Activated CD4-positive, alpha-beta memory T cell treated with anti-CD3 and anti-CD28 coated beads, Interleukin-2, amount 10 ng/mL, durations not matched to agents 7 days and 5 days (primary cell): ENCODE measurements at places on chromosomes 11 and 22. TPM values are rescaled to one million over a fixed set of nuclear protein-coding genes. Genes with fewer than 3 reads are reported as not detected.

The METTL15 gene
- total RNA-seq: 12.3 TPM

DNA sequence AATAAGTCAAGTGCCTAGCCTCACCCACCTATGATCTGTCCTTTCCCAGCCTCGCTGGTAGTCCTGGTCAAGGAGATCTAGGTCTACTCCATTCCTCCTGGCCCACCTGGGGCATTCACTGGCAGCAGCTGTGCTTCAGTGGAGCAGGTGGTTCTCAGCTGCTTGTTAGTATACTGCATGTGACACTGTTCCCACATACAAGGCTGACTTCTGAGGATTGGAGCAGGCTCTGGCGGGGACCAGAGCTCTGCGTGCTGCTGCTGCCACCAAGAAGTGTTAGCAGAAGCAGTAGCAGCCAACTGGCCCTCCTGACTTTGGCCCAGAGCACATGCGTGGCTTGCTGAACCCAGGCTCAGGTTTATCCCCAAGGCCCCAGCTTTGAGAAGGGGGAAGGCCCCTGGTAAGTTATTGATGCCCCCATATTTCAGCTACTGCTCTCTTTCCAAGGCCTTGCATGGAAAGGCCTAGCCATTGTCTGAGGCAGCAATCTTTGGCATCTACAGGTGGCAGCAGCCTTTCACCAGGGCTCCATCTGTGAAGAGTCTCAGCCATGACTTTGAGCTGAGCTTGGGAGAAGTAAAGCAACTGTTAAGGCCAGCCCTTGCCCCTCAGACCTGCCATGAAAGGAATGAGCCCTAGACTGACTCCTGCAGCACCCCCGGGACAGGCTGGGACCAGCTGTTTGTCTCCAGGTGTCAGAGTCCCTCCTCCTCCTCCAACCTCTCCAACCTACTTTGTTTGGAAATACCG lies 26.5 kb downstream of the ARHGAP1 start:
- no peak for DNase-seq

DNA sequence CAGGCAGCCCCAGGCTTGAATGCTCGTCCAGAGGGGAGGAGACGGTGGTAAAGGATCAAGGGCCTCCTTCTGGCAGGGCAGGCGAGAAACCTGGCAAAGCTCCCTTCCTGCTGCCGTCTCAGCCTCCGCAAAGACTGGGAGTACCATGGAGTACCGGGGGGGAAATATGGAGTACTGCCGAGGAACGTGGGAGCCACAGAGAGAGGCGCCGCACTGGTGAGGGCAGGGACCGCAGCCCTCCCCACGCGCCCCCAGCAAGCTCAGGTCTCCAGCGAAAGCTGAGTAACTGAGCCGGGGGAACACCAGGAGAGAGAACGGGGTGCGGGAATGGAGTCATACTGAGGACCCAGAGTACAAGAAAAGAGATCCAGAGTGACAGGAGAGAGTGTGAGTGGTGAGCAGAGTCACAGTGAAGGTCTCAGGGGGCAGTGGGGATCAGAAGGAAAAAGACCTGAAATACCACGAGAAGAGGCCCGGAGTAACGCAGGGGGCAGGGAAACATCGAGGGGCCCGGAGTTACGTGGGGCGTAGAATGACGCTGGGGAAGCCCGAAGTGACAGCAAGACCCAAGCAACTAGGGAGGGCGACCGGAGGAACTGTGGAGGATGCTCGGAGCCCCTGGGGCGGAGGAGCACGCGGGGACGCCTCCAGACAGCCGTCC lies 740 bp downstream of the EML3 start:
- no peak for DNase-seq

- DNase-seq: no peak
These were observed 41.8 kb downstream of the OSBPL5 start for GRCh38 chr11:3123305-3123704.

- no peak for DNase-seq
These were observed 40.4 kb upstream of the IGLL5 start for GRCh38 chr22:22847241-22847640.

GRCh38 chr11:48011798-48012391 lies 31.5 kb downstream of the PTPRJ start:
- DNase-seq: peak; percentile 65

The TEX12 gene
- total RNA-seq: 0.30 TPM

DNA sequence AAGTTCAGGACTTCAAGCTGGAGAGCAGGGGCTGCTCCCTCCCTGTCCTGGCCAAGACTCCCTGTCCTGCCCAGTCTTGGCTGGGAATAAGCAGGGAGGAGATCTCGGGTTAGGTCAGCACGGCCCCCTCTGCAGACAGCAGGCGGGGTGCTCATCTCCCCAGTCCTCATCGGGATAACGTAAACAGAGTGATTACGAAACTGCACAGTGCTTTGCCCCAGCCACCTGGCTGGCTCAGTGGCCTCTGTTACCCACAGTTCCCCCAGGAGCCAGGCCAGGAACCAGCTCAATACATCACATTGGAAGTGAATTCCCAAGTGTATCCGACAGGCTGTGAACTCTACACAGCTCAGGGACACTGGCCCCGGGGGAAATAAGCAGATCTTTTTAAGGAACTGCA lies 42.7 kb upstream of the KCNJ11 start:
- DNase-seq: no peak

GRCh38 chr22:39520226-39521105 lies at the start of gene ATF4:
ATF4 (plus strand) TSS chr22:39520562; CDS start chr22:39521446, 884 bp downstream.
- DNase-seq: peak; percentile 78

DNA sequence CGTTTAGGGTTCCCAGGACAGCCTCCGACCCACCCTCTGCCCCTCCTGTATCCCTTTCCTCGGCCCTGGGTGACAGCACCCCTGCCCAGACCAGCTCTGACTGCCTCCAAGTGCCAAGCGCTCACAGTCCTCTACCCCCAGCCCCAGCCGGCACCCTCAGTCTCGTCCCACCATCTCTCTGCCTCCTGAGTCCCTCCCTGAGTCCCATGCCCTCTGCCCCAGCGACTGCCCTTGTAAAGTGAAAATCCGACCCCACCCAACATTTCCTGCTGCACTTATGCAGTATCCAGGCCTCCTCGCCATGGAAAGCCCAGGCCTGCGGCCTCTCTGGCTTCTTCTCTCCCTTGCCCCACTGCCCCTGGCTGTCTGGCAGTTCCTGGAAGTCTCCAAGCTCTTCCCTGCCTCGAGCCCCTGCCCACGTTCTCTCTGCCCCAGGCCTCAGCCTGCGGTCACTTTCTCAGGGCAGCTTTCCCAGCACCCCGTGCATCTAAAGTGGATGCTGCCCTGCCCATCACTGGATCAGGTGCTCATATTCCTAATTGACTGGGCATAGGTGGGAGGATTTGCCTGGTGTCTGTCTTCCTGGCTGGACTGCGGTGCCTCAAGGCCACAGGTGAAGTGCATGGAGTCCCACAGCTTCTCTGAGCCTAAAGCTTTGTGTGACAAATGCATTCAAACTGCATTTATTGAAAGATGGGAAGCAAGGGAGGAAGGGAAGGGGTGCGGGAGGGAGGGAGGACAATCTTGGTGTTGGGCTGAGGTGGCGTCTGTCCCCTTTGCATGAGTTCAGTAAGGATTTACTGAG lies 17.7 kb upstream of the IL2RB start:
- no peak for DNase-seq

DNA sequence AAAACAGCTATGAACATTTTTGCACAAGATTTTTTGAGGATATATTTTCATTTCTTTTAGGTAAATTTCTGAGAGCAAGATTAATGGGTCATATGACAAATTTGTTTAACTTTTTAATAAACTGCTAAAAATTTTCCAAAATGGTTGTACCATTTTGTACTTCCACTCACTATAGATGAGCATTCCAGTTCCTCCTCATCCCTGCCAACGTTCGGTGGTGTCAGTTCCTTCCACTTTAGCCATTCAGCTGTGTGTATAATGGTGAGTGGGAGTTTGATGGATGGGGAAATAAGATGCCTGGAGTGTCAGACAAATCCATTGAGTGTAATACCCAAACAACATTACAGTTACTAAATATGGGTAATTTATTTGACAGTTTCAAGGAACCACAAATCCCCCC lies 49.7 kb downstream of the MIAT start:
- no peak for DNase-seq

- DNase-seq: no peak
These were observed 451.9 kb downstream of the ETS1 start for GRCh38 chr11:128135451-128135850.

DNA sequence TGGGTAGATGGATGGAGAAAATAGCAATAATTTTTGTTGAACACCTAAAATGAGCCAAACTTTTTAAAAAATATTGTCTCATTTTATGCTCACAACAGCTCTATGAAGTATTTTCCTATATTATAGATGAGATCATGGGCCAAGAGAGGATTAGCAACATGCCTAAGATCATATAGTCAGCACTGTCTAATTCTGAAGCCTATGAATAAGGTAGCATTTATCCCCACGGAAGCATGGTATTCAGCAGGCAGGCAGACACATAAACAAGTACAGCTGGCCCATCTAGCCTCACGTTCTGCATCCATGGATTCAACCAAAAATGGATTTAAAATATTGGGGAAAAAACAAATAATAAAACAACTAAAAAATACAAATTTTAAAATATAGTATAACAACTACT lies 21.9 kb upstream of the RAB30 start:
- DNase-seq: no peak

- DNase-seq: no peak
These were observed 90.8 kb upstream of the HSD17B12 start for GRCh38 chr11:43589601-43590250.

GRCh38 chr22:45638834-45639746 lies 32.5 kb upstream of the ATXN10 start:
- peak; percentile 40 for DNase-seq

The RAPSN gene
- total RNA-seq: 0.30 TPM

The SUSD2 gene
- 0.63 TPM for total RNA-seq

GRCh38 chr22:43168471-43169309 lies 17.3 kb downstream of the TSPO start:
- DNase-seq: no peak

GRCh38 chr11:21137803-21138202 lies 468.4 kb downstream of the NELL1 start:
- DNase-seq: no peak

- no peak for DNase-seq
These were observed 60.7 kb downstream of the DBX1 start for GRCh38 chr11:20099527-20099926.

GRCh38 chr11:59158206-59159068 lies 13.5 kb upstream of the DTX4 start:
- peak; percentile 69 for DNase-seq

The FZD4 gene
- total RNA-seq: 0.10 TPM
